ENCODE measurements at places on chromosomes 4 and X.
A peak's percentile ranks its signal among the peaks of the same experiment; 100 is the strongest.

DNA sequence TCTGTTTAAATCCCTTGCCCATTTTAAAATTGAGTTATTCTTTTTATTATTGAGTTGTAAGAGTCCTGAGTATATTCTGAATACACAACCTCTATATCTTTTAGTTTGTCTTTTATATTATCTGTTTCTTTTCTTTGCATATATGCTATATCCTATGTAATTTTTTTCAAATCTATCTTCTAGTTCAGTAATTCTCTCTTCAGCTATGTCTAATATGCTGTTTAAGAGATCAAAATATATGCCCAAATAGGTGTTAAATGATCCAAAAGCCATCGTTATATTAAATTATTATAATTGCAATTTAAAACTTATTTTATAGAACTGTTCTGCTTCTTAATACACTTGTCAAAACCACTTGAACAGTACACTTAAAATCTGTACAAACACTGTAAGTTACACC, 107.4 kb upstream of the TSPAN5 start:
- DNase-seq: no peak

DNA sequence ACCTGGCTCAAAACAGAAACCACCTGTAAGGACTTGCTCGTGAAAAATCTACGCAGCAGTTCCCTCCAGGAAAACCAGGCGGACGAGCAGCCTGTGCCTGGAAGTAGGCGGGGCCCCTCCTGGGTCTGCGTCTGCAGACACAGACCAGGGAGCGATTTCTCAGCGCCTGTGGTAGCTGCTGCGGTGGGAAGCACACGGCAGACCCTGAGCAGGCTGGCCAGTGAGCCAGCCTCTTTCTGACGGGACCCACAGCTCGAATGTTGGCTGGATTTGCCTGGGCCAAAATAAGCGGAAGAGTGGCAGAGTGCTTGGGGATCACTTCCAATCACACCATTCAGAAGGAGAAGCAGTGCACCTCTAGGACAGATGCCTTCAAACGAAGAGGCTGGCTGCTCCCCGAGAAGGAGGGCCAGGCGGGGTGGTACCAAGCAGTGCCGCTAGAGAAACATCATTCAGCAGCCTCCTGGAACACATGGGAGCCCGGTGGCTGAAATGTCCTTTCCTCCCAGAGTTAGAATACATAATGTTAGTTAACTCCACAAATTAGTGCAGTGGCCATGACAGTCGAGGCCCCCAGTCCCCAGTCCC, 85.9 kb downstream of the GATB start:
- DNase-seq: no peak

DNA sequence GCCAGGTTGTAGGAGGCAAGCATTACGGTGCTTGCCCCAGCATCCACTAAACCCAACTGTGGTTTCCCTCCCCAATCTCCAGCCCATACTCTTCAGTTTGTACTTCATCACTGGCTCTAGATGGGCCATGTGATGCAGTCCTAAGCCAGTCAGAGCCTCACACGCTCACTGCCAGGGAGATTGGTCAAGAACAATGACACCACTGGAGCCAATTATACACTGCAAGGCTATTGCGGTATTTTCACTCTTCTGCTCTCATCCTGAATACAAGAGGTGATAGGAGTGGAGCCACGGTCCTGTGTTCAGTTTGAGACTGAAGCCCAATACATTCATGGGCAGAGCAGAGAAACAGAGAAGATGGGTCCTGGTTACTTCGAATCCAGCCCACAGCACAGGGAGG, 58.4 kb downstream of the SEPSECS start:
- no peak for DNase-seq

DNA sequence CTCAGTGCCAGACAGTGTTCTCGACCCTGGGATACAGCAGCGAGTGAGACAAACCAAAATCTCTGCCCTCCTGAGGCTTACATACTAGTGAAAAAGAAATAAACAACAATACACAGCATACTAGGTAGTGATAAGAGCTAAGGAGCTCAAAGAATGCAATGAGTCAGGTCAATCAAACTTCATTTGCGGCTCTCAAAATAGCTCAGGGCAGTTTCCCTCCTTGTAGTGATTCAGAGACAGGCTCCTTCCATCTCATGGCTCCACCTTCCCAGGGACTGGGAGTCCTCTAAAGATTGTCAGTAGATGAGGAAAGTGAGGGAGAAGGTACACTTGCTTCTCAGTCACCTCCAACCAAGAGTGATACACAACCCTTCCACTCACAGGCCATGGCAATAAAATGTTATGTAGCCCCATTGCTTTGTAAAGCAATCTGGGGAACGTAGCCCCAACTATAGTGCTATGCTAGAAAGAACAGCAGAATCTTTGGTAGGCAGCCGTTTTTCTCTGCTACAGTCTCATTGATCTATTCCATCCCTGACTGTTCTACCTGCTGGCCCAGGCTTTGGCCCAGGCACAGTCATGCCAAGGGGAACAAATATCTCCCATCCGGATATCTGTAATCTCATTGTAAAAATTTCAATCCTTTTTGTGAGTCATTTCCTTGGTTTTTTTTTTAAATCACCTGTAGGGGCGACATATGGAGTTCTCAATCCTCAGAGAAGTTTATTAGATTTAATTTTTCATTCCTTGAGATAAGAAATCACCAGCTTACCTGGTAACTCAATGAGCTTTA, 183.1 kb upstream of the S100G start:
- no peak for DNase-seq

DNA sequence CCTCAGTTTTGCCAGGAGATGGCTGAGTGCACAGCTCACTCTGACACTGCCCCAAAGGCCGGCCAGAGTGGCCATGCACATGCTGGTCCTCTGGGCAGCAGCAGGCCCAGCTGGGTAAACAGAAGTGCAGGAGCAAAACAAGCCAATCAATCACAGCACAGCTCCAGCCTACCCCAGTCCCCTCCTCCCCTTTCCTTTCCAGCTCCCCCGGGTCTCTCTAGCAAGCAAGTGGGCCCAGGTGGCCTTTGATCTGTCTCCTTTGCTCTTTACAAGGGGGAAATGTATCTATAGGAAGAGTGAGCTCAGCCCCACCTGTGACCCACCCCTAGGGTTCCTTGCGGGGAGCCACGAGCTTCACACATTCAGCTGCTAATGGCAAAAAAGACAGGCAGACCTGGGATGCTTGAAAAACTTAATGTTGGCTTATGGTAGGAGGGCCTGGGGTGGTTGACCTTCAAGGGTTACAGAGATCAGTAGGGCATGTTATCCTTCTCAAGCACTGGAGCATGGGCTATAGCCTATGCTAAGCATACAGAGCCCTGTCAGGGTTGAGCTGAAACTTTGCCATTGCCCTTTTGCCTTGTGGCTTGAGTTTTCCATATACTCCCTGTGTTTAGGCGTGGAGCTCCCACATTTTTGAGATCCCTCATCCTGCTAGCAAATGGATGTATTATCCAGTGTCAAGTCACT, 57.8 kb upstream of the PLAC1 start:
- no peak for DNase-seq

DNA sequence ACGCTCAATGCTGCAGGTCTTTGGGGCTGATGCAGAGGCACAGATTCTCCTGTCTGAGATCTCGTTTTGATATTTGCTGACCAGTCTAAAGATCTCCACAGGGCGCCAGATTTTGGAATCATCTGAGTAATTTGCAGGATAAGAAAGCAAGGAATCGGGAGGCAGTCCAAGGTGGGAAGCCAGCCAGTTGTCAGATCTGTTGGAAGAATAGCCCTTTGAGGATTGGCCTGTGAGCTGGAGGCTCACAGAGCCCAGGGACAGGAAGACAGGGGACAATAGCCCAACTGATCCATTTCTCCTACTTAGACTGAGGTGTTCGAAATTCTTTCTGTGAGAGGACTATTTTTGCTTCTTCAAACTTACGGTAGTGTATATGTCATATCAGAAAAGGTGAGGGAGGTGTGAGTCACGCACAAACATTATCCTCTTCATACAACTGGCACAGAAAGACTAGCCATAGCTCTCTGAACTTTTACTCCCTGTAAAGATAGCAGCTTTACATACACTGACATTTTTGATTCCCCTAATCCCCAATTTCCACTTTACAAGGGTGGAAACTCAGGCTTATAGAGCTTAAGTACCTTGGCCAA, 8.8 kb downstream of the DIPK2B start:
- DNase-seq: no peak

- no peak for DNase-seq
These were observed 134.3 kb upstream of the PPARGC1A start for GRCh38 chr4:24024157-24024556.

DNA sequence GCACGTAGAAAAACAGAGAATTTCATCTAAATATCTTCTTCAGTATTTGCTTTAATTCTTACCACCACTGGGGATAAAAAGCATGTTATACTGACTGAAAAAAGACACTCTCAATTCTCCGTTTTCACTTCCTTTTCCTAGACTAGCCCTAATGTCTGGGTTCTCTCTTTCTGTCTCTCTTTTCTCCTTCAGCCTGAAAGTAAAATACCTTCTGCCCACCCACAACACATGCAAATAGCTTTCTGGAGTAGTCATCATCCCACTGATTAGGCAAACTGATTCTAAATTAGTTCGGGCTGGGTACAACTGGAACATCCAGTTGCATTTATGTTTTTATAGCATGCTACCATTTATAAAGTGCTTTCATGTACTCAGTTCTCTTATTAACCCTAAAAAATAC, 142.4 kb upstream of the ANKRD50 start:
- no peak for DNase-seq

DNA sequence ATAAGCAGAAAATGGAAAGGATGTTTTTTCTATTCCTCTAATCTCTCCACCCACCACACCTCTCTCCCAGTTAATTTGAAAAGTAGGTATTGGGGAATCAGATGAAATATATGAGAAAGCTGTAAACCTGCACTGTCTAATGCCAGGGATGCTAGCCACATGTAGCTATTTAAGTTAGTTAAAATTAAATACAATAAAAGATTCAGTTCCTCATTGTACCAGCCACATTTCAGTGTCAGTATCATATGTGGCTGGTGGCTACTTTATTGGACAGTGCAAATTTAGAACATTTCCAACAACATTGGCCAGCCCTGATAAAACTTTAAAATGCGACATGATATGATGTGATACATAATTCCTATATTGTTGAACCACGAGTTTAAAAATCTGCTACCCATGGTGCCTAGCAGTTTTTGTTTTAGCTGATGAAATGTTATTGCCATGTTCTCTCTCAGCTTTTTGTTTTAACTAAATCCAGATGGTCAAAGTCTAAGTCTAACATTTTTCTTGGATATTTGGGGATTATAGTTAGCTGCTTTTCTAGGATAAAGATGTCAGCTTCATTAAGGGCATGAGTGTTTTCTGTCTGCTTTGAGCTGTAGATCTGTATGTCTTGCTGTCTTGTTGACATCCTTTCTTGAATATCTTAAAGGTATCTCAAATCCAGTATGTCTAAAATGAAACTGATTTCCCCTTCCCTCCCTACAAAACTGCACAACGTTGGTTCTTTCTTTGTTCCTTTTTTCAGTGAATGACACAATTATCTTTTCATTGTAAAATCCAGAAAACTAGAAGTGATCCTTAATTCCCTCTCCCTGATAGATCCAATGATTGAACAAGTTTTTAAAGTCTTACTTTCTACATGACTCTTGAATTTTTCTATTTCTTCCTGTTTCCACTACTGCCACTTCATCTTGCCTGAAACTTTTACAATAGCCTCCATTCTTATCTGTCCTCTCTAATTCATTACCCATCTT, 6.2 kb downstream of the ARFIP1 start:
- DNase-seq: no peak

DNA sequence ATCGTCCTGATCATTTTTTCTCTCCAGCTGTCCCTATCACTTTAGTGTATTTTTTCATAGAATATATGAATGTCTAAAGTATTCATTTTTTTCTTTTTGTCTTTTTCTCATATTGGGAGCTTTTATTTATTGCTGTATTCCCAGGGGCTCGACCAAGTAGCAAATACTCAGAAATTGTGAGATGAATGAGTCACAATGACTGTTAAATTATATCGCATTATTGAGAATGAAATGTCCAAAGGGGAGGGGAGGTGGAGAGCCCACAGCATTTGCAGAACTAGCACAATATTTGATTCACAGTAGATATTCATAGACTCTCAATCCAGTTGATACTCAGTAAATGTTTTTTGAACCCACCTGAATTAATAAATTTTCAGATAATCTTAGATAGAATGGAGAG, 543.6 kb upstream of the FAM241A start:
- DNase-seq: no peak

DNA sequence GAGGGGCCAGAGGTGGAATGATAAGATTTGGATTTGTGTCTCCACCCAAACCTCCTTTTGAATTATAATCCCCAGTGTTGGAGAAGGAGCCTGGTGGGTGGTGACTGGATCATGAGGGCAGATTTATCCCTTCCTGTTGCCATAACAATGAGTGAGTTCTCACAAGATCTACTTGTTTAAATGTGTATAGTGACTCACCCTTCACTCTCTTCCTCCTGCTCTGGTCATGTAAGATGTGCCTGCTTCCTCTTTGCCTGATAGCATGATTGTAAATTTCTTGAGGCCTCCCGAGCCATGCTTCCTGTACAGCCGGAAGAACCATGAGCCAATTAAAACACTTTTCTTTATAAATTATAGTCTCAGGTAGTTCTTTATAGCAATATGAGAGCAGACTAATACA, 348.6 kb downstream of the AR start:
- no peak for DNase-seq

- DNase-seq: no peak
These were observed 68.9 kb upstream of the NRK start for GRCh38 chrX:105753411-105753810.

GRCh38 chr4:138639018-138639741, 376.4 kb upstream of the NOCT start:
- no peak for DNase-seq

GRCh38 chrX:124249345-124249744, 83.1 kb upstream of the TEX13D start:
- no peak for DNase-seq

DNA sequence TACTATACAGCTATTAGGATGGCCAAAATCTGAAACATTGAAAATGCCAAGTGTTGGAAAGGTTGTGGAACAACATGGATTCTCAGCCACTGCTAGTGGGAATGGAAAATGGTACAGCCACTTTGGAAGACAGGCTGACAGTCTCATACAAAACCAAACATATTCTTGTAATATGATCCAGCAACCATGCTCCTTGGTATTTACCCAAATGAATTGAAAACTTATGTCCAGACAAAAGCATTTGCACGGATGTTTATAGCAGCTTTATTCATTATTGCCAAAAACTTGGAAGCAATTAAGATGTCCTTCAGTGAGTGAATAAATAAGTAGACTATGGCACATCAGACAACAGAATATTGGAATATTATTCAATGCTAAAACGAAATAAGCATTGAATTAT, 105.8 kb upstream of the DCLK2 start:
- DNase-seq: no peak

DNA sequence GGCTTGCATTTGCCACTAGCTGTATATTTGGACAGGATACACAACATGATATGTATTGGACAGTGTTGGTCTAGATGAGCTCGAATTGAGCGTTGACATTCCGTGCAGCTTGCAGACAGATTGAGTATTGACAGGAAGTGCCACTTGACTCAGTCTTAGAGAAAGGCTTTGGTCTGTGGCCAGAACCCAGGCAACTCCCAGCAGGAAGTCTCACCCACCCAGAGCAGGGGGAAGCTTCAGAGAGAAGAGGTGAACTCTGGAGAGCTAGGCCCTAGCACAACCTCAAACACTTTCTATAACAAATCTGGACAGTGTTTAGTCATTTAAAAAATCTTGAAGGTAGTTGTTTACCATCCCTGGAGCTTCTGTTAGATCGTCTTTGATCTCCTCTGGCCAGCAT, 280.5 kb downstream of the FBXW7 start:
- DNase-seq: no peak

GRCh38 chrX:50333308-50333707, 128.7 kb downstream of the CCNB3 start:
- DNase-seq: peak; percentile 30

GRCh38 chr4:67700116-67700737, 728 bp downstream of the UBA6 start:
- no peak for DNase-seq

GRCh38 chr4:13893987-13894386, 266.5 kb upstream of the BOD1L1 start:
- DNase-seq: no peak
